Thoracic aorta (tissue), 2 donors: ENCODE measurements at places on chromosomes 3 and 15. TPM values are rescaled to one million over a fixed set of nuclear protein-coding genes. Genes with fewer than 3 reads are reported as not detected.

The AP4E1 gene
- total RNA-seq = 5.4 TPM

The RBP2 gene
- not detected for total RNA-seq

GRCh38 chr3:140850210-140850955 lies 91.3 kb upstream of the SLC25A36 start:
- DNase-seq = no peak

DNA sequence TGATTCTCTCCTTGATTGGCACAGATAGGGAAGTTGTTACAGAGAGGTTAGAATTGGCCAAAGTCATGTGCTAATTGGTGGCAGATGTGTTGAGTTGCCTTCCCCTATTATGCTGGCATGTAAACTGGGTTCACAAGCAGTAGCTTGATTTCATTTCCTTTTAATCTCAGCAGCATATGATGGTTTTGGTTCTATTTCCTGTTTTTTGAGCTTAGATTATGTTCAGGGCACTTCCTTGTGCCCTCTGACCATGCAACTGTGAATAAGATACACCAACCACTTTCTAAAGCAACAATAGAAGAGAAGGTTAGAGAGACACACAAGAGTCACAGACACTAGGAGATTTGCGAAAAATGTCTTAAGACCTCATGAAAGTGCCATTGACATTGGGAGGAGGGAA lies 16.5 kb downstream of the HPS3 start:
- DNase-seq = no peak

GRCh38 chr15:67836477-67836876 lies 3.4 kb downstream of the RNU6-1 start:
- no peak for DNase-seq

GRCh38 chr3:21912711-21913110 lies 161.7 kb upstream of the ZNF385D start:
- DNase-seq = no peak

The GOLGA8R gene
- 8.8 TPM for total RNA-seq

- no peak for DNase-seq
Measured at GRCh38 chr15:68054628-68055223, 611 bp downstream of the PIAS1 start.

GRCh38 chr3:102450976-102451375 lies 16.2 kb downstream of the ZPLD1 start:
- DNase-seq = no peak

The SPINT1 gene
- 4.6 TPM for total RNA-seq

DNA sequence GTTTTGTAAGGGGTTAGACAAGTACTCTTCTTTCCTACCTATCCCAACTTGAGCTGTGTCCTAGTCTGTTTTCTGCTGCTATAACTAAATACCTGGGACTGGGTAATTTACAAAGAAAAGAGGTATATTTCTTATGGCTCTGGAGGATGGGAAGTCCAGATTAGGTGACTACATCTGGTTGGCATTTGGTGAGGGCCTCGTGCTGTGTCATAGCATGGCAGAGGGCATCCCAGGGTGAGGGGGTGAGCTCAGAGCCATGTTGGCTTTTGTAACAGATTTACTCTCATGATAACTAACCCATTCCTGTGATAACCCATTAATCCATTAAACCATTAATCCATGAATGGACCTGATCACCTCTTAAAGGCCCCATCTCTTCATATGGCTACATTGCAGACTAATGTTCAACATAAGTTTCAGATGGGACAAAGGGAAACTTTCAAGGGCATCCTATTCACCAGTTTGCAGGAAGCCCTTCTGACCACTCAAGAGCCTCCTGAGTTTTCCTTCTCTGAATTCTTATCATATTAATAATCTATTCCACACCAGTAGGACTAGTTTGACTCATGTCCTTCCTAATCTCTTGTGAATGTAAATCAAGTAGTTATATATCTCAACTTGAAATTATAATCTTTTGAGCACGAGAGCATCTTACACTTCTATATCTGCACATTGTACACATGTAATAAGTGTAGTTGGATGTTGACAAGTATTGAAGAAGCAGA lies 185.7 kb upstream of the ZPLD1 start:
- DNase-seq = no peak

- no peak for DNase-seq
Measured at GRCh38 chr15:78915341-78916087, 29.3 kb downstream of the CTSH start.

The TMEM45A gene
- 21.1 TPM for total RNA-seq

DNA sequence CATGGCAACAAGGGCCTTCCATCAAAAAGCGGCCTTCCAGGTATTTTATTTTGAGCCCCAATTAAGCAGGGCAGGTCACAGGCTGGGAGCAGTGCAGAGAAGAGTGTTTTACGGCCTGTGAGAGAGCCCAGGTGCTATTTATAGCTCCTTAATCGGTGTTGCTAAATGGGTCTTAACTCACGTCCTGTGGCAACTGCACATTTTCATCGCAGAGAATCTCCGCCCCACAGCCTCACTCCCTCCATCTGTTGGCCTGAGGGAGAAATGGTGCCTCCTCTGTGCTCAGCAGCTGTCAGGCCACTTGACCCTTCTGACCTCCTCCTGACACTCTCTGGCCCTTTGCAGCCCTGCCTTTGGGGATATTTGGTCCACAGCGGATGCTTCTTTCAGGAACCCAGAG lies 58.6 kb downstream of the SPSB4 start:
- no peak for DNase-seq

The MYD88 gene
- 49.7 TPM for total RNA-seq

GRCh38 chr3:58281069-58281468 lies 25.0 kb upstream of the RPP14 start:
- no peak for DNase-seq
